ENCODE measurements at places on chromosomes 11 and 22. TPM values are rescaled to one million over a fixed set of nuclear protein-coding genes. Genes with fewer than 3 reads are reported as not detected.

- DNase-seq: no peak
These were observed 47.0 kb upstream of the ALKBH3 start for GRCh38 chr11:43833657-43834073.

Gene C11orf86
- not detected for total RNA-seq

GRCh38 chr11:130727157-130728119, 188.8 kb downstream of the SNX19 start:
- DNase-seq: no peak

GRCh38 chr11:65055538-65055937, 2.8 kb downstream of the NAALADL1 start:
- DNase-seq: no peak

DNA sequence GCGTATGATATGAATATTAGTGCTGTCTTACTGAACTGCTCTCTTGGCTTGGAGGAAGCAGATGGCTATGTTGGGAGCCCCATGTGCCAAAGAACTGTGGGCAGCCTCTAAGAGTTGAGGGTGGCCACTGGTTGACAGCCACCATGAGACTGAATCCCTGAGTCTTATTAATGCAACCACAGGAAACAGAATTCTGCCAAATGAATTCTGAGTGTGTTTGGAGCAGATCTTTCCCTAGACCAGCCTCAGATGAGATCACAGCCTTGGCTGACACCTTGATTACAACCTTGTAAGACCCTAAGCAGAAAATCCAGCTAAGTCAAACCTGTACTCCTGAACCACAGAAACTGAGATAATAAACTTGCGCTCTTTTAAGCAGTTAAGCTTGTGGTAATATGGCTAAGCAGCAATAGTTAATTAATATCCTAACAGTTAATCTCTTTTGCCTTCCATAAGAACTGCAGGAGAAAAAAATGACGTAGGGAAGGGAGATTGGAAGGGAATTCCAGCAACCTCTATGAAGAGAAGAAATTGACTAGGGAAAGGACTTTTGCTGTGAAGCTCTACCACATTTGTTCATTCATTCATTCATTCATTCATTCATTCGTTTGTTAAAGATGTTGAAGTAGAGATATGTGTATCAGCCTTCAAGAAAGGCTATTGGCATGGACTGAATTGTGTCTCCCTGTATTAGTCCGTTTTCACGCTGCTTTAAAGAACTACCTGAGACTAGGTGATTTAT, 26.8 kb downstream of the ADM start:
- DNase-seq: no peak
